ENCODE measurements at places on chromosomes 13 and 19.
A peak's percentile ranks its signal among the peaks of the same experiment; 100 is the strongest.

- DNase-seq = no peak
Measured at GRCh38 chr19:12567951-12568350, 16.7 kb upstream of the ZNF564 start.

GRCh38 chr13:106118050-106118449, 417.4 kb downstream of the EFNB2 start:
- no peak for DNase-seq

DNA sequence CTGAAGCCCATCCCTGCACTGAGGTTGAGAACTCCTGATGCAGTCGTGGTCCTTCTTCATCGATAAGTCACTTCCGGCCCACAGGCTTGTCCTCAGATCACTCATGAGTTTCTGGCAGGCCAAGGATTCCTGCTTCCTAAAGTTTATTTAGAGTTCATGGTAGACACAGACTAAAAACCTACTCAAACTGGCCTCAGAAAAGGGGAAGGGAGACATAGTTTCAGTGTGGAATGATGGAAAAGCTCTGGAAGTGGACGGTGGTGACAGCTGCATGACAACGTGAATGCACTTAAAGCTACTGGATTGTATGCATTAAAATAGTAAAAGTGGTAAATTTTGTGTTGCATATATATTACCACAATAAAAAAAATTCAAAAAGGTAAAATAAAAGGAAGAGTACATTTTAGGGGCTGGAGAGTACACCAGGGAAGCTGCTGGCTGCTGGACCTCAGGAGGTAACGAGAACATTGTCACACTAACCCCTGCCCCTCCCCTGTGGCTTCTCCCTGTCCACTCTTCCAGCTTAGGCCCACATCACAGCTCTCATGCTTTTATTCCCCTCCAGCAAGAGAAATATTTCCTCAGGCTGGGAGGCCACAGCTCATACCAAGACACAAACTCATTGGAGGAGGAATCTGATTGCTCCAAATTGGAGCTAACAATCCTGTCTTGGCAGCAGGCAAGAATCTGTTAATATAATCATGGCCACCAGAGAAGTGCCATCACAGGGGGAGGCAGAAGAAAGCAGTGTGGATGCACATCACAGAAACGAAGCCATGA, 741.0 kb downstream of the UQCRFS1 start:
- peak; percentile 14 for DNase-seq

GRCh38 chr13:43938449-43938848, 58.7 kb downstream of the LACC1 start:
- no peak for DNase-seq

GRCh38 chr19:34734537-34735103, 577 bp downstream of the ZNF181 start:
- DNase-seq = no peak

DNA sequence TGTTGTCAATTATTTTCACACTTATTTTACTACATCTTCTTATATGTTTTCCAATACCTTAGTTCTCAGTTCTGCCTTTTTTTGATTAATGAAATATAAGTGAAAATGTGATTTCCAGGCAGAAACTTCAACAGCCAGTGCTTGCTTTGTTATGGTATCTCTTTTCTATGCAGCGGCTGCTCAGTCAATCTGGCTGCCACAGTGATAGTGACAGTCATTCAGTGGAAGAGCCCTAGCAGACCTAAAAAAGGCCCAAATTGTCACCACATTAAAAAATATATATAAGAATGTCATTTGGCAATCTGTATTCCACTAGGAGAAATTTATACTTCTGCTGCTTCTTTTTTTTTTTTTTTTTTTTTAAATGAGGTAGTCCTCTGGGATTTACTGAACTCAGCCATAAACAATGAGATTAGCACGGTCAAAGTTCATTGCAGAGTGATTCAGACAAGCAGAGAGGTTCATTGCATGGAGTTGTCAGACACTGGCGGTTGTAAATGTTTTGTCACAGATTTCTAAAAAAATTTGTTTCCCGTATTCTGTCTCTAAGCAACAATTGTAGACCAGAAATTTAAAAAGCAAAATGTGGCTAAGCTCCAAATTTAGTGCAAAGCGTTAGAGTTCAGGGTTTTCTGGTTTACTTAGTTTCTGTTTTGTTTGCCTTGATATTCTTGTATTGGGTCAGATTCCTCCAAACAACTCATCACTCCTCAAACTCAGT, 94.7 kb upstream of the PRR20A start:
- no peak for DNase-seq

All from BJ (cell line).